ENCODE measurements at places on chromosomes 4 and X.

GRCh38 chr4:94698187-94698586 is 59.6 kb upstream of the BMPR1B start:
- no peaks in the 10 kb centered on the region for H3K36me3 ChIP-seq
- H3K4me1 ChIP-seq: no peaks in the 10 kb centered on the region
- no peak for DNase-seq
- no peak overlapping the region for H3K4me3 ChIP-seq
- no peak overlapping the region for H3K27ac ChIP-seq

DNA sequence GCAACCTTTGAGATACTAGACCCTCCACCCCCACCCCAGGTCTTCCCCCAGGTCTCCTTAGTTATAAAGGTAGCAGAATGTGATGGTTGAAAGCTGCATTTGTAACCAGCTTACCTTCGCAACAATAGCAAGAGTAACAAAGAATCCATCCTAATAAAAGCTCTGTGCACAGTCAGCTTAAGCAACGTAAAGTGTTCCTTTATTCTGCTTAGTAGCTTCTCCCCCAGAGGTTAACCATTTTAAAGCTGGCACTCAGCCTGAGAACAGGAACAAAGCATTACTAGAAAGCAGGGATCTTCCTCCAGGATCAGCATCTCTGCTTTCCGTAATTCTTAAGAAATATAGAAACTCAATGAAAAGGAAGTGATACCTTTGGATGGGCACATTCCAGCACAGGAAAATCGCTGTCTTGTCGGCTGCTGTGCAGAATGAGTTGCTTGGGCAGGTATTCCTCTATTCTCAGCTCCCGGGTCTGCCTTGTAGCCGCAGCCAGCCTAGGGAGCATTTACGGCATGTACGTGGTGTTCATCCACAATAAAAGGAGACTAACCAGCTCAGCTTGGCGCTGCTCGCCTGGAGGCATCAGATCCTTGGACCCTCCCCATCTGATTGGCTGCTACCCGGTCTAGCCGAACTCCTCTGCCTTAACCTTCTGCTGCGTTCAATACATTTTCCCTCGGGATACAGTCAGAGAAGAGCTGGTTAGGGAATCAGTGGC is 113.0 kb upstream of the TLR3 start:
- no peaks in the 10 kb centered on the region for H3K27me3 ChIP-seq
- no peaks in the 10 kb centered on the region for H3K36me3 ChIP-seq
- H3K27ac ChIP-seq: no peak overlapping the region
- H3K4me1 ChIP-seq: no peaks in the 10 kb centered on the region
- no peak overlapping the region for H3K4me3 ChIP-seq

DNA sequence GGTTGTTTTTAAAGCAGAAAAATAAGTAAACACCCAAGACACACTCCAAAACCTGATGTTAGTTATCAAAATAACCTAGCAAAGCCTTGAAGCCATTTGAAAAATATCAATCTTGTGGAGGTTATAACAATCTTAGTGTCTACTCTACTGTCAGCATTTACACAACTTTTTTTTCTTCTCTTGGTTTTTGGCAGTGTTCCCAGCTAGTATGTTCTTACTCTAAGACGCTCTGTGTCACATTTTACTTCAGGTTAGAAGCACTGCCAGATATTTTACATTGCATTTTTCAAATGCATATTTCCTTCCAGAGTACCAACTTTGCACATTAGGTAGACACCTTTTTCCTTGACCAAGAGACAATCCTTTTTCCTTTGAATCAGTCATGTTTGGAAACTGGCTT is 114.0 kb upstream of the INPP4B start:
- no peaks in the 10 kb centered on the region for H3K27me3 ChIP-seq
- no peak overlapping the region for H3K27ac ChIP-seq
- H3K4me1 ChIP-seq: no peaks in the 10 kb centered on the region
- no peak for DNase-seq

DNA sequence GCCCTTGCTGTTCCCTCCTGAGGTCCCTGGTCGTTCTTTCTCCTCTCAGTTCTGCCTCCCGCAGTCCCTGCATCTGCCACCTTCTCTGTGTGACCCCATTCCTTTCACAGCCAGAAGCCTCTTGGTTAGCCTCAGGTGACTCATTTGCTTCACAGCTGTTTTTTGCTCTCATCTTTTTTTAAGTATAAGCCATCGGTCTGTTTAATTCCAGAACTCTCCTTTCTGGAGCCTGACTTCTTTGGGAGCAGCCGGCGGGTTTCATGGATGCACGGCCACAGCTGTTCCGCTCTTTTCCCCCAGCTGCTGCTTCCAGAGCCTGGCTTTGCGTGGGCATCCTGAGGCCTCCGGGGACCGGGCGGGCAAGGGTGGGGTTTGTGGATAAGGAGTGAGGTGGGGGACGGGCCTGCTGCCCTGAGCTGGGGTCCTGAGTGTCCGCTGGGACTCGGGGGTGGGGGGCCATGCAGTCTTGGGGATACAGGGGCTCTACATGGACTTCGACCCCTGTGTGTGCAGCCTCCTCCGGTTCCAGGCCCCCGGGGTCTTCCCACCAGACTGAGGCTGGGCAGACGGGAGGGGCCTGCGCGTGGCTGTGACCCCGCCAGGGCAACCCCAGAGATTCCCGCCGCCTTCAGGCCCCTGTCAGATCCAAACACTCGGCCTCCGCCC is 46.7 kb downstream of the PCGF3 start:
- no peaks in the 10 kb centered on the region for H3K27me3 ChIP-seq
- no peak overlapping the region for H3K27ac ChIP-seq
- H3K4me3 ChIP-seq: no peak overlapping the region

DNA sequence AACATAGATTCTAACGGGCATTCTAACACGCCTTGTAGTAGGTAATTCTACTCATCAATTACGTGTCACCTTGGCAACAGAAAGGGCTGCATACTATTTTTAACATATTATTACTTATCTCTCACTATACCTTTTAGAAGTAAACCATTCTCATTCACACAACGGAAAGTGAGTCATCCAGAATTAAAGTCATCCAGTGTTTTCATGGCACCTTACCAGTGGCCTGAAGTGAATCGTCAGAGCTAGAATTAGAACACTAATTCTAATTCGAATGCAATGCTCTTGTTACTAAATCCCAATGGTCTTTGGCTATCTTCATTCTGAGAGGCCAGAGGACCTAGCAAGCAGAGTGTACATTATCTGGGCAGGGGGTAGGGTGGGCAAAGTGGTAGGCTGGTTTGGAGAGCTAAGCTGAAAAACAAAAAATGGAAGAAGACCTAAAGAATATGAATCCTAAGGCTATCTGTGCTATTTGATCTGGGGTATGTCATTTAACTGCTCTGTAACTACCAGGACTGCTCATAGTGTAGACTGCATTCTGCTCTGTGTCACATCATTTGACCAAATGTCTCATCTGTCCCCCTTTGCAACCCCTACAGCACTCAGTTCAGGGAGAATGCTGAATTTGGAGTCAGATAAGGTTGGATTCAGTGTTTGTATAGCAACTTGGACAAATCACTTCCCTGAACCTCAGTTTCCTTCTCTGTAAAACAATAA is 96.5 kb downstream of the HDAC8 start:
- H3K4me3 ChIP-seq: no peak overlapping the region
- no peaks in the 10 kb centered on the region for H3K36me3 ChIP-seq
- no peak overlapping the region for H3K27ac ChIP-seq
- H3K4me1 ChIP-seq: no peaks in the 10 kb centered on the region
- DNase-seq: no peak
- no peaks in the 10 kb centered on the region for H3K27me3 ChIP-seq

GRCh38 chr4:5203309-5203992 is 152.2 kb downstream of the STK32B start:
- no peak for DNase-seq
- H3K4me3 ChIP-seq: no peak overlapping the region
- H3K4me1 ChIP-seq: no peaks in the 10 kb centered on the region

DNA sequence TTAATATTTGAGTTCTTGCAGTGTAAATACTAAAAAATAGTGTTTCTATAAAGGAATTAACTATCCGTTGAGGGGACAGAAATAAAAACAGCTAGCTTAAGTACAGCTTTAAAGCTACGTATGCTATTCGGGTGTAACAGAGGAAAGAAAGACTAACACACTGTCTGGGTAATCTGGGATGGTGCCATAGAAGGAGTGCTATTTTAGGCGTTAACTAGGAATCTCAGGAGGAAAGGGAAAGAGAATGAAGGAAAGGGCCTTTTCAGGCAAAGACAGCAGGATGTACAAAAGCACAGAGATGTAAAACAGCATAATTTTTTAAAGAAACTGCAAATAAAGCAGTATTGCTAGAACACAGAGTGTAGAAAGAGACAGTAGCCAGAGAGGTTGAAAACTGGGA is 161.8 kb downstream of the RAP1GDS1 start:
- no peak for DNase-seq
- H3K27me3 ChIP-seq: no peaks in the 10 kb centered on the region
- H3K27ac ChIP-seq: no peak overlapping the region
- H3K4me1 ChIP-seq: no peaks in the 10 kb centered on the region

GRCh38 chrX:7435822-7436221 is 287.9 kb upstream of the PUDP start:
- no peak for DNase-seq
- H3K4me1 ChIP-seq: no peaks in the 10 kb centered on the region
- no peak overlapping the region for H3K27ac ChIP-seq
- H3K27me3 ChIP-seq: no peaks in the 10 kb centered on the region
- H3K36me3 ChIP-seq: no peaks in the 10 kb centered on the region

- no peak overlapping the region for H3K4me3 ChIP-seq
- no peak overlapping the region for H3K27ac ChIP-seq
- no peaks in the 10 kb centered on the region for H3K4me1 ChIP-seq
These were observed 11.9 kb downstream of the L1CAM start for GRCh38 chrX:153874085-153874365.

- no peak overlapping the region for H3K27ac ChIP-seq
- H3K4me3 ChIP-seq: no peak overlapping the region
- DNase-seq: no peak
- no peaks in the 10 kb centered on the region for H3K36me3 ChIP-seq
- no peaks in the 10 kb centered on the region for H3K27me3 ChIP-seq
- no peaks in the 10 kb centered on the region for H3K4me1 ChIP-seq
These were observed 3.8 kb upstream of the C4orf50 start for GRCh38 chr4:6021831-6022606.

DNA sequence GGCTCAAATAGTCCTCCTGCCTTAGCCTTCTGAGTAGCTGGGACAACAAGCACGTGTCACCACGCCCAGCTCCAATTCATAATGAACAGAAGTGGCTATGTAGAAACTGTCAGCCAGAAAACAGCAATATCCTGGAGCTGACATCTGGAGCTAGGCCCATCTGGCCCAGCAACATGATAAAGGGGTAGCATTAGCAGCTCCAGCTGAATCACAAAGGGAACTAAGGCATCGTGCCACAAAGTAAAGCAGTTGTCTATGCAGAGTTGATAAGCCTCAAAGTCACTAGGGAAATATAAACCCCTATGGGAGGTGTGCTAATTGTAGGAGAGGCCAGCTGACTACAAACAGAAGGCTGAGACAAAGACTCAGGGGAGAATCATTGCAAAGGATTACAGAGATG is 270.5 kb upstream of the GPC4 start:
- DNase-seq: no peak
- H3K4me3 ChIP-seq: no peak overlapping the region
- H3K4me1 ChIP-seq: no peaks in the 10 kb centered on the region

- H3K4me1 ChIP-seq: no peaks in the 10 kb centered on the region
- no peaks in the 10 kb centered on the region for H3K27me3 ChIP-seq
- no peak for DNase-seq
- no peaks in the 10 kb centered on the region for H3K36me3 ChIP-seq
These were observed 170.5 kb upstream of the PITX2 start for GRCh38 chr4:110793381-110793801.

GRCh38 chr4:188452097-188452496 is 312.9 kb downstream of the TRIML1 start:
- no peak overlapping the region for H3K27ac ChIP-seq
- DNase-seq: no peak
- H3K4me3 ChIP-seq: no peak overlapping the region
- no peaks in the 10 kb centered on the region for H3K27me3 ChIP-seq
- no peaks in the 10 kb centered on the region for H3K4me1 ChIP-seq
- H3K36me3 ChIP-seq: no peaks in the 10 kb centered on the region

DNA sequence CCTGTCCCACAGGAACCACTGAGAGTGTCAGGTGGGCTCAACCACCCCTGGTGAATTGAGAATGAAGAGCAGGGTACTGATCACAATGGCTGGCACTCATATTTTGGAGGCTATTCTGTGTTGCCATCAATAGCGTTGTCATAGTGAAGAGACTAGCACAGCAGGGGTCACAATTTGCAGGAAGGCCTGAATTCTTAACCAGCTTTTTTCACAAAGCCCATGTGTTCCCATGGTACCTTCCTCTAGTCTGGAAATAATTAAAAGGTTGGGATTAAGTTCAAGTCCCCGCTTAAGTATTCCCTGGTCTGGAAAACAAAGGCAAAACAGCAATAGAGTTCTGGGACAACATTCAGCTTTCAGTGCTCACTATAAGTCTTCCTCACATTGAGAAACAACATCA is 1051.7 kb downstream of the C4orf33 start:
- no peak overlapping the region for H3K27ac ChIP-seq
- no peaks in the 10 kb centered on the region for H3K36me3 ChIP-seq
- no peak overlapping the region for H3K4me3 ChIP-seq
- no peaks in the 10 kb centered on the region for H3K27me3 ChIP-seq
- DNase-seq: no peak
- no peaks in the 10 kb centered on the region for H3K4me1 ChIP-seq

DNA sequence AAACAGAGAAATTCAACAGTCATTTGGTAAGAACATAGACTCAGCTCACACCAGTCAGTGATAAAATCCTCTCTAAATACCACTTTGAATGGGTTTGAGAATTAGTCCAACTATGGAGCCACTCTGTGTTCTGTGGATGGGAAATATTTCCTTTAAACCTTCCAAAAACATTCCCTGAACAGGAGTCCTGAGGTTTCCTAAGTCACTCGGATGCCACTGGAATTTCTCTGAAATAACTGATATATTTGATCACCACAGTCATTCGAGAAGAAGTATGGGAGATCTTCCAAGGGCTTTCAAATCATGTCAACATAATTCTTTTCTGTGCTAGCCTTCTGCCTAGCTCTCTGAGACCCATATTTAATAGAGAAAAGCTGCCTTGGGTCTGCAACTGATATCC is 958.6 kb downstream of the STIM2 start:
- H3K27me3 ChIP-seq: no peaks in the 10 kb centered on the region
- no peak overlapping the region for H3K4me3 ChIP-seq
- H3K36me3 ChIP-seq: no peaks in the 10 kb centered on the region
- DNase-seq: no peak
- H3K4me1 ChIP-seq: no peaks in the 10 kb centered on the region
- H3K27ac ChIP-seq: no peak overlapping the region

GRCh38 chr4:111330786-111331185 is 707.9 kb upstream of the PITX2 start:
- no peaks in the 10 kb centered on the region for H3K27me3 ChIP-seq
- H3K36me3 ChIP-seq: no peaks in the 10 kb centered on the region
- no peak overlapping the region for H3K4me3 ChIP-seq
- no peak for DNase-seq
- no peak overlapping the region for H3K27ac ChIP-seq

DNA sequence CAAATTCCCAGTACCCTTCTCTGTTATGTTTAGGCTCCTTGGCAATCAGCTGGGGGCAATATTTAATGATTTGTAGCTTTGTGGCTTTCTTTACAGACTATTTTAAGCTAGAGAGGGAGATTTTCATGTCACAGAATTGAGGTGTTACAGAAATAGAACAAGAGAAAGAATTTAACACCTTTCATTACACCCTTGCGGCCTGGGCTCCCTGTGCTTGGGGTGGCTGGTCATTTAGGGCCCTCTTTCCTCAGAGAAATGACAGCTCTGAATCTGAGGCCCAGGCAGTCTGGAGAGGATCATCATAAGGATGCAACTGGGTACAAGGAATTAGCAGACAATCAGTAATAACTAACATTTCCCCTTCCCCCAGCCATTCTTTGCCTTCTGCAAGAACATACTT is 104.5 kb upstream of the INTU start:
- no peaks in the 10 kb centered on the region for H3K27me3 ChIP-seq
- DNase-seq: no peak
- H3K36me3 ChIP-seq: no peaks in the 10 kb centered on the region
- H3K4me3 ChIP-seq: no peak overlapping the region
- no peak overlapping the region for H3K27ac ChIP-seq
